ENCODE measurements at places on chromosomes 1 and 21.

DNA sequence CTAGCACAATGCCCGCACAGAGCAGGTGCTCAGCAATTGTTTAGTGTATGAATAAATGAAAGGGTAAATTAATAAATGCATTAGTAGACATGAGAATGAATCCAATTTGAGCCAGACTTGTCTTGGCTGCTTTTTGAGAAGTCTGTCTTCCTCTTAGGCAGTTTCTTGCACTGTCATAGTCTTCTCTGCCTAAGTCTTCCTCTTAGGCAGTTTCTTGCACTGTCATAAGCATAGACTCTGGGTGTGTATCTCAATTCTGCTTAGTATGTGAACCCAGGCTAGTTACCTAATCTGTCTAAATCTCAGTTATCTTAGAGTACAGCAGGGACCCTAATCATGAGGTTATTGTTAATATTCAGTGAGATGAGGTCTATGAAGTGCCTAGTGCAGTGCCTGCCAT lies 27.2 kb downstream of the NHLH2 start:
- no peak for DNase-seq

GRCh38 chr1:213050745-213051126 lies 305 bp upstream of the RPS6KC1 start:
- DNase-seq, result peak; percentile 2

GRCh38 chr1:180571060-180571831 lies 12.5 kb downstream of the OVAAL start:
- DNase-seq, result no peak

DNA sequence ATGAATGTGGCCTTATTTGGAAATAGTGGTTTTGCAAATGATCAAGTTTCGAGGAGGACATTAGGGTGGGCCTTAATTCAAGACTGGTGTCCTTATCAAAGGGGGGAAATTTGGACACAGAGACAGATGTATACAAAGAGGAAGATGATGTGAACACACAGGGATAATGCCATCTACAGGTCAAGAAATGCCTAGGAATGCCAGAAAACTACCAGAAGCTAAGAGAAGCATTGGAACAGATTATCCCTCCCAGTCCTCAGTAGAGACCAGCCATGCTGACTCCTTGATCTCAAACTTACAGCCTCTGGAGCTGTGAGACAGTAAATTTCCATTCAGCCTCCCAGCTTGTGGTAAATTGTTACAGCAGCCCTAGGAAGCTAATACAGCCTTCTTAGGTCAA lies 151.4 kb downstream of the PTGER3 start:
- DNase-seq, result no peak

DNA sequence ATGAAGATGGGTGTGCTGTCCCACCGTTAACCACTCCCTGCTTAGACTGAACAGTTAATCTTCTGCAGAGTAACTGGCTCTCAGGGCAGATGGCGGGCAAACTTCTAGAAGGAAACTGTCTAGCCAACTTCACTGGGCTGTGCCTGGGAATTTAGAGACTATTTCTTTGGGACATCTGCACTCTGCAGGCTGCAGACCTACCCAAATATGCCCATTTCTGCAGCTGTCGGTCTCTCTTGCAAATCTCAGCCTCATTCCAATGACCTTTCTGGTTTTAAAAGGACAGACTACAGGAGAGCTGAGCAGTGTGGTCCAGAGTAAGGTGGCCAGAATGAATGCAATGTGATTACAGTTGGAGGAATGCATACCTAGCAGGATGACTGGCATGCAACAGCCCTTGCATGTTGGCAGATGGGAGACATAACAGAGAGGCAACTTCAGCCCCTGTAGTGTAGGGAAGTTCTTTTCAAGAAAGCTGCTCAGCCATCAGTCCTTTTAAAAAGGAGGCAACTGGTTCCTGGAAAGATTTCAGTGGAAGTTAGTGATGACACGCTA lies 26.3 kb upstream of the IL20 start:
- no peak for DNase-seq

DNA sequence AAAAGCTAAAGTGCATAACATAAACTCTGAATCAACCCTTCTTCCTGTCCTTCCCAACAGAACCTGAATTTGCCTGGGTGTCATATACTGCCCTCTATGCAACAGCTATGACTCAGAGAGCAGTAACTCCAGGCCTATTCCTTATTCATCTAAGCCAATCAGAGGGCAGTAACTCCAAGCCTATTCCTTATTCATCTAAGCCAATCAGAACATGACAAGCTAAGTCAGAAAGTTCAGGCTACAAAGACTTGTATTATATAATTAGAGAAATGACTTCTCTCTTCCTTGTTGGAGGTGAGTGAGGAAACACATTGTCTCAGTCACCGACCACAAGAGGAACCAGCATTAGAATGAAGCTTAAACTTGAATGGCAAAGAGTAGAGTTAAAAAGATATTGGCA lies 26.2 kb upstream of the TADA1 start:
- DNase-seq, result no peak

DNA sequence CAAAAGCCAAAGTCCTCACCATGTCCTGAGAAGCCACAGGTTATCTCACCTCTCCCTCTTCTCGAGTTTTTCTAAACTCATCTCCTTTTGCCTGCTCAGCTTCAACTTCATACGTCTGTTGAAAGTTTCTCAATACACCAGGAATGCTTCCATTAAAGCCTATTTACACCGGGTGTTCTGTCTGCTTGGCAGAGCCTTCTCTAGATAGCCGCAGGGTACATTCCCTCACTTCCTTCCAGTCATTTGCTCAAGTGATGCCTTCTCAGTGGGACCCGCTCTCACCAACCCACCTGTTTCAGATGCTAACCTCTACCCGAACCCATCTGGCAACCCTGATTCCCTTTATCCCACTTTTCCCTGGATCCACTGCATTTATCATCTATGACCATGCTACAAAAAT lies 257.0 kb upstream of the ADGRL2 start:
- no peak for DNase-seq

- DNase-seq, result no peak
Measured at GRCh38 chr1:173333581-173333980, 126.5 kb upstream of the TNFSF4 start.

DNA sequence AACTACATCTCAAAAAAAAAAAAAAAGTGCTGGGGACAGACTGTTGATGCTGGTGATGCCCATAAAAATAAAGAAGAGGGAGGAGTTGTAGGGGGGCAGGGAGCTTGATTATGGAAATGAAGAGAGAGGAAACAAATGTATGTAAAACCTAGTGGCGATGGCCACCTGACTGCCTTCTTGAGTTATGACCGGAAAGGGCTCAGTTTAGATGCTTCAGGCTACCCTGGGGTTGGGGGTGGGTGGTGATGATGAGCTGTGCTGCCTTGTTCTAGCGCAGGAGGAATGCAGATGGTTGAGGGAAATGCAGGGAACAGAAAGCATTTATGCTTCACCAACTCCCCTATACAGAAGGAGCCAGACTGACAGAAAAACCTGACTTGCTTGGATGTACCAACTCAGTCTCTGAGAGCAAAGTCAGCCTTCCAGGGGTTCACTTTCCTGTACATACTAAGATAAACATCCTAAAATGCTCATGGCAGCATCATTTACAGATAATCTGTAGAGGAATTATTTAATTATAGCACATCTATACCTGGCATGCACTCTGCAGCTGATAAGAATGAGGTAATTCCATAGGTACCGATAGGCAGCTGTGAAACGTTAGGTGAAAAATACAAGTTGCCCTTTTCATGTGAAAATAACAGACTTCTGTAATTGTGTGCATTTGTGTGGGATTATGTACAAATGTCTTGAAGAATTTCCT lies 8.0 kb upstream of the BCAR3 start:
- DNase-seq, result no peak

GRCh38 chr1:167185974-167186657 lies 34.6 kb upstream of the POU2F1 start:
- no peak for DNase-seq

DNA sequence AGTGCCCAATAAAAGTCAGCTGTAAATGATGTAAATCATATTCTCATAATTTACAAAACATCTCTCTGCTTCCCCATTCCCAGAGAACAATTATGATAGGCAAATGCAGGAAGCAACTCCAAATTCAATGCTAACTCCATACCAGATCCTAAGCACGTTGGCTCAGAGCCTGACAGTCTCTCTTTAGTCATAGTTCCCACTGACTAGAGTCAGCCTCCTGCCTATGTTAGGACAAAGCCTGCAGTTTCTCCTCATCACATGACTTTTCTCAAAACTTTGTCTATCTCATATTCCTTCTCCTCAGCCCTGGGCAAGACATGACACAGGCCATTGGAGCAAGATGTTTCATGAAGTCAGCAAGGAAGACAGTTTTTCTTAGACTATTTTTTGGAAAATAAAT lies 101.5 kb upstream of the COL24A1 start:
- DNase-seq, result no peak
